ENCODE measurements at places on chromosomes 7 and 10.

- DNase-seq = no peak
Observed at GRCh38 chr7:98372993-98373392, 27.9 kb downstream of the BAIAP2L1 start.

DNA sequence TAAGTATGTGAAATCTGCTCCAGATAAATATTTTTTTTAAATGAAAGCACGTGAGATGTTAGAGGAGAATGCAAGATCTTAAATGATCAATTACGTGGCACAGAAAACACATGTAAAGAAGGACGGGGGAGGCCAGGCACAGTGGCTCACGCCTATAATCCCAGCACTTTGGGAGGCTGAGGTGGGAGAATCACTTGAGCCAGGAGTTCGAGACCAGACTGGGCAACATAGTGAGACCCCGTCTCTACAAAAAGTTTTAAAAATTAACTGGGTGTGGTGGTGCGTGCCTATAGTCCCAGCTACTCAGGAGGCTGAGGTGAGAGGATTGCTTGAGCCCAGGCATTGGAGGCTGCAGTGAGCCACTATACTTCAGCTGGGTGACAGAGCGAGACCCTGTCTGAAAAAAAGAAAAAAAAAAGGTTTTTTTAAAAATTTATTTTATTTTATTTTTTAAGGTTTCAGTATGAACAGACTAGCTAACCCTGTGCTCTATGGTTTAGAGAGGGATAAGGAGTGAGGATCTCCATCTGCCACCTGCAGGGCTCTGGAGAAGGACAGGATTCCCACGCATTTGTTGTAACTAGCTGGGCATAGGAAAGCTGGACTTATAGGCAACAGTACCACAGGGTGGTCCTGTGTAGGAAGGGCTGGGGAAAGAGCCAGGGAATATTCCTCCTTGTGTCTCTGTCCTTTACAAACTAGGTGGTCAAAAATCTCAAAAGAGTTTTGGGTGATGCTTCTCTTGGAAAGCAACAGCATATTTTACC, 113.2 kb downstream of the SPAG6 start:
- DNase-seq = no peak

- no peak for DNase-seq
Observed at GRCh38 chr7:49866076-49866735, 92.8 kb downstream of the VWC2 start.

DNA sequence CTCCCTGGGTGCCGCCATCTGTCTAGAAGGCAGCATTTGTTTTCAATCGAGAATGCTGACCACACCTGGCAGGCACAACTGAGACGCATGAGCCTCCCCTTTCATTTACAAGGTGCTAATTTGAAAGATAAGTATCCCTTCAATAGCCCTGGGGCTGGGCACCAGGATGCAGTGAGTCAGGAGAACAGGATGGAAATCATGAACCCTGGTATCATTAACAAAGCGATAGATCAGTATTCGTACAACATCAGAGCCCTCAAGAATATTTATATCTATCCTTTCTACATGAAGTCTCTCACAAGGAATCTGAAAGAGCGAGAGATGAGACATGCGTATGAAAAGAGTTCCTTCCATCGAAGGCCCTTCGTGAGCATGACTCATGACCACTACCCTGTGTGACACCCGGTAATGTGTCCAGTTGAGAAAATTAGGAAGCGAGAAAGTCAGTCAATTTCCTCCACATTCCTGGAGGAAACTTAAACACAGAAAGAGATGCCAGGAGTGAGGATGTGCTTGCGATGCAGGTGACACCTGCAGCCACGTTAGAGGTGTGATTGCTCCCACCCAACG, 123.1 kb upstream of the PITRM1 start:
- no peak for DNase-seq

DNA sequence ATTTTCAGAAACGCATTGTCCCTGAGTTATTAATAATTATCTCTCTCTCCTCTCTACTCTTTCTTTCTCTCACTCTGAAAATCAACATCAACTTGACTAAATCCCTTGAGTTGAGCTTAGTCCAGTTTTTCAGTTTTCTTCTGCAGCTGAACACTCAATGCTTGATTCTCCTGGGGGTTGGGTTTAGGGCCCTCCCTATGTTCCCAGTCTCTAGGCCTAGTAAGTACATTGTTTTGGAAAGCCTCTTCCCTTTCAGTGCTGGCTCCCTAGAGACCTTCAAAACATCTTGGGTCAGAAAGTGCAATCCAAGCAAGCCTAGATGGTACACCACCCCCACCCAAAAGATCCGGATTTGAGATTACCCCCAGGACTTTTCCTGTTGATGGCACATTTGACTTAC, 488.5 kb downstream of the LRMDA start:
- DNase-seq = no peak

- DNase-seq = no peak
Observed at GRCh38 chr10:88893611-88894010, 13.6 kb downstream of the STAMBPL1 start.

- DNase-seq = no peak
Observed at GRCh38 chr7:108997480-108997879, 427.8 kb downstream of the DNAJB9 start.

All from activated CD4-positive, alpha-beta memory T cell treated with anti-CD3 and anti-CD28 coated beads, Interleukin-2, amount 10 ng/mL, durations not matched to agents 7 days and 5 days (primary cell).